ENCODE measurements at places on chromosomes 13 and 19. TPM values are rescaled to one million over a fixed set of nuclear protein-coding genes. Genes with fewer than 3 reads are reported as not detected.

DNA sequence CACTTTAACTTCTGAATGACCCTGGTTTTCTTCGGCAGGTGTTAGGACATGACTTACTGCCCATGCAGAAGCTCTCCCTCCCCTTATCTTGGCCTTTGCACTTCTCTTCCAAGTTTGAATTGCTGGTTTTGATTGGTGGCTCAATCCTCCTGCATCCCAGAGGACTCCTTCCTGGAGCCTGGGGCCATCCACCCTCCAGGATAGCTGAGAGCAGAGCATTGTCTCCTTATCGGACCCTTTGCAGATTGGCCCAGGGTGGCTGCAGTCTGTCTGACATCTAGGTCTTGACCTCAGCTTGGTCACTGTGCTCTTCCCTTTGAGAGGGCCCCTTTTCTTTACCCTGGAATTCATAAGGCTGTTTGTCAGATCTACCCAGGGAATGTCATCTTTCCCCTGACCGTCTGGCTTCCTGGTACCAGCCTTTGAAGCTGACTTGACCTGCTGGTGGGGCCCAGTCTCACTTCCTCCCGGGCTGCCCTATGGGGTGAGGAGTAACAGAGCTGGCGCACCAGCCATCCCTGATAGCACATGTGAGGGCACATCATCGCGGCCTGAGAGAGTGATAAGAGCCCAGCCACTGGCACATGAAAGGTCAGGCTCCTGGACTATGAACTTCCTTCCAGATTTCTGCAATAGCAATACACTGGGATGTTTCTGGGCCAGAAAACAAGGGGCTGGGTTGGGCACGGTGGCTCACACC is 172.9 kb upstream of the UBL3 start:
- no peak for ATAC-seq

CLEC4M gene
- total RNA-seq = 0.16 TPM

GRCh38 chr13:32733690-32734089 is 147.4 kb downstream of the PDS5B start:
- ATAC-seq = no peak

DNA sequence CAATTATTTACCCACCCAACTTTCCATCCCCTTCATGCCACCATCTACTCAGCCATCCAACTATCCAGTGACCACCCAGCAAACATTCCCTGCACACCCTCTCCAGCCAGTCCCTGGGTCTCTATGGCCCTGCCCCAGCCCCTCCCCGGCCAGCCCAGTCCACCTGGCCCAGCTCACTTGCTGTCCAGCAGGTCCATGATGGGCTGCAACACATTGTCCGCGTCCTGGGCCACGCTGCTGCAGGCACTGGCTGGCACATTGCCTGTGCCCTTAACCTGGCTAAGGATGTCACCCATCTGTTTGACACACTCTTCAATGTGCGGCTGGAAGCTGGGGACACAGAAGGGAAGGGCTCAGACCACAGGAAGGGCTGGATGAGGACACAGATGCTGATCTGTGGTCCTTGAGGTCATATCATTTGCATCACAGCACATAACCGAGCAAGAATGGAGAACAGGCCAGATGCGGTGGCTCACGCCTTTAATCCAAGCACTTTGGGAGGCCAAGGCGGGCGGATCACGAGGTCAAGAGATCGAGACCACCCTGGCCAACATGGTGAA is 61.6 kb downstream of the UNC13A start:
- no peak for ATAC-seq

PGLYRP1 gene
- not detected for total RNA-seq

CGB7 gene
- 0.23 TPM for total RNA-seq
